Cardiac muscle cell (in vitro differentiated cells and primary cell): ENCODE measurements at places on chromosomes 7 and 10. TPM values are rescaled to one million over a fixed set of nuclear protein-coding genes. Genes with fewer than 3 reads are reported as not detected.

GRCh38 chr7:157488281-157488680 lies 151.5 kb downstream of the DNAJB6 start:
- no peak for DNase-seq

- DNase-seq, result peak; percentile 55
These were observed 900 bp downstream of the MKLN1 start for GRCh38 chr7:131328377-131329175.

DNA sequence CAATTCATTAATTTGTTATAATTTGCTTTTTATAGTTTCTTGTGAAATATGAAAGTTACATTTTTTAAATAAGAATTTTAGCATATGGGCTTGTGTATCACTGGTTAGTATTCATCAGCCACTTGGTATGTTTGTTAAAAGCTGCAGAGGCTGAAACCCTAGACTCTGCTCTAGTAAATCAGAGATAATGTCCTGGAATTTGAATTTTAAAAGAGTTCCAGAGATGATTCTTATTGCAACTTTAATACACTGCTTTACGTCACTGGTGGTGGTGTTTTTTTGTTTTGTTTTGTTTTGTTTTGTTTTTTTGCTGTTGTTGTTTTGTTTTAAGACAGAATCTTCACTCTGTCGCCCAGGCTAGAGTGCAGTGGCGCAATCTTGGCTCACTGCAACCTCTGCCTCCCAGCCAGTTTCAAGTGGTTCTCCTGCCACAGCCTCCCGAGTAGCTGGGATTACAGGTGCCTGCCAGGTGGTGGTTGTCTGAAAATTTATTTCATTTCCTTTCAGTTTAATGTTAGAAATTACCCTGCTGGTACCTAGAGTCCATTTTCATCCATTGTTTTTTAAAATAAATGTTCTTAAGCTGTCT lies 43.8 kb downstream of the PTPN12 start:
- no peak for DNase-seq

GRCh38 chr10:85124603-85125051 lies 796.2 kb downstream of the CCSER2 start:
- DNase-seq, result no peak

DNA sequence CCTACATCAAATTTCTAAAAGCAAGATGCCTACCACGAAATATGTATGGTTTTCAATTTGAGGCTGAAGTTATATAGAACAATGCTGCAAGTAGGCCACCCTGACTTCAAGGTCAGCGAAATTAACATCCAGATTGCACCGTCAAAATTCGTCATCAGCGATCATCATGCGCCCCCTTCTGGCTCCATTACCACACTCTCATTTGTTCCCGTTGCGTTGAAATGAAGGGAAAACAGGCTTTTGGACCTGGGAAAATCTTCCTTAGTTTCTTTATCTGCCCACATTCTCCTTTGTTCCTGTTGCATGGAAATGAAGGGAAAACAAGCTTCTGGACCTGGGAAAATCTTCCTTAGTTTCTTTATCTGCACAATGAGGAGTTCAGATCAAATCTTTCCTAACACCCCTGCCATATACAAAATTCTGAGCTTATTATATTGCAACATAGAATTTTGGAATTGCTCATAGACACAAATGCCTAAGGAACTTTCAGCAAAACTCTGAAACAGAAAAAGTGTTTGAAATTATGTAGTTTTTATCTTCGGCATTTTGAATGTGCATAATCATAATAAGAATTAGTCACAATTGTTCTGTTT lies 98.2 kb upstream of the PRKCQ start:
- peak; percentile 65 for DNase-seq

DNA sequence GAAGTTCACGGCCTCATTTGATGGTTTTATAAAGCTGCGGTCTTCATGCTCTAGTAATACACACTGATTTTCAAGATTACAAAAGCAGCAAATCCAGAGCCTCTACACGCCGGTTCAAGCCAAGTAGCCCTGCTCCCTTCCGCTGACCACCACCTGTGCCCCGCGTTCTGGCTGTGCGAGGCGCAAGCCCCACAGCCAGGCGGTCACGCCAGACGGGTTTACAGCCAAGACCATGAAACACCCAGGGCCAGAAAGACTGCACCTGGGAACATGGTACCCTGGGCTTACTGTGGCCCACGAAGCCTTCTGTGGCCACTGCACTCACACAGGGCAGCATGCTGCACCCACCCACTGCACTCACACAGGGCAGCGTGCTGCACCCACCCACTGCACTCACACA lies 33.6 kb downstream of the GPER1 start:
- no peak for DNase-seq

DNA sequence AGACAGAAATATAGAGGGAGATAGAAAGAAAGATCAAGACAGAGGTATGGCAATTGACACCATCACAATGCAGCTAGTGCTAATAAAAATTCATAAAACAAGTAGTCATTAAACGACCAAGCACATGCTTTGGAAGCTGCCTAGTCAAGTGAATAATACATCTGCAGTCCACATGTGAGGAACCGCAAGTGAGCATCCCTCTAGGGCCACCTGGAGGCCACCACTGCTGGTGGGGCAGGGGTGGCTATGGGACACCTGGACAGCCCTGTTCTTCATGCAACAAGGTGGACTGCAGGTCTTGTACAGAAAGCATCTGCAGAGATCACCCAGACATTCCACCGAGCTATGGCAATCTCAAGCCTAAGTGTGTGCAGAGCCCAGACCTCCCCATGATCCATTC lies 451.1 kb upstream of the PFKP start:
- DNase-seq, result no peak

DNA sequence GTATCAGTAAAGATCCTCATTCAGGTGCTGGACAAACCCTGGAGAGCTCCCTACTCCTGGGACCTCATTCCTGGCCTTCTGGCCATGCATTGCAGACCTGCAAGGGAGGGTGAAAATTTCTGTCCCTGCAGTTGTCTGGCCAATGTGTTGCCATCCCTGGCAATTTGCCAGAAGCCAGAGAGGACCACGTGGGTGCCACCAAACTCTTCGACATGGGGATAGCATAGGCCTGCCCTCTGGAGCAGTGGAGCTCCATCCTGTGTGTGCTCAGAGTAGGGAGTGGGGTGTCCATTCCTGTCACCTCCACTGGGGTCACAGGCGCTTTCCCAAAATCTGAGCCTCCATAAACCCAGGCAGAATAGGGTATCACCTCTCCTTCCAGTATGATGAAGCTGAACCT lies 31.2 kb downstream of the DMBT1 start:
- no peak for DNase-seq

- no peak for DNase-seq
These were observed 257.6 kb downstream of the GATA3 start for GRCh38 chr10:8312079-8312478.

- DNase-seq, result no peak
These were observed 55.5 kb upstream of the ATP6V0A4 start for GRCh38 chr7:138853448-138853847.

GRCh38 chr10:2294739-2295138 lies 557.4 kb upstream of the ADARB2 start:
- DNase-seq, result no peak

DNA sequence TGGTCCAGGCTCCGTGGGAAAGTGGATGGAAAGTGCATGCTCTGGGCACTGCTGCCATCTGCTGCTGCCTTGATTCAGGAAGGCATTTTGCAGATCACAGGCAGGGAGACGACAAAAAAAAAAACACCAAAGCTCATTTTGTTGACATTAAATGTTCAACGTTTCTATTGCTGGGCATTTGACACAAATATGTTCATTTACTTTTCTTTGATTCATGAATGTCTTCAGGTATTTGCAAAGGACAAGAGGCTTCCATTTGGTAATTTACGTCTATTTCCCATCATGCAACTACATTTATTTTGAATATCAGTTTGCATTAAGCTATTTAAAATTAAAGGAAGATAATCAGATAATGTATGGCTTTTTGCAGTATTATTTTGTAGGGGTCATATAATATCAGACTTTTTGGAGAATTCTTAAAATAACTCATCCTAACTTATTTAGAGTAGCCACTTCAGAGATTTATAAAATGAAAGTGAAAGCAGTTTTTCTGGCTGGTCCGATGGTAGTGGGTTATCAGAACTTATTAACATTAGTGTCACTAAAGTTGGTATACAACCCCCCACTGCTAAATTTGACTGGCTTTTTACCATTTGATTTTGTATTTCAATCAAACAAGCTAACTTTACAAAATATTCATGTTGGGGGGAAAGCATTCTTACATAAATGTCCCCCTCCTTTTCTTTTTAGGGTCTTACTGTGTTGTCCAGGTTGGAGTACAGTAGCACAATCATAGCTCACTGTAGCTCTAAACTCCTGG lies 65.3 kb downstream of the PDIA4 start:
- DNase-seq, result peak; percentile 79

DNA sequence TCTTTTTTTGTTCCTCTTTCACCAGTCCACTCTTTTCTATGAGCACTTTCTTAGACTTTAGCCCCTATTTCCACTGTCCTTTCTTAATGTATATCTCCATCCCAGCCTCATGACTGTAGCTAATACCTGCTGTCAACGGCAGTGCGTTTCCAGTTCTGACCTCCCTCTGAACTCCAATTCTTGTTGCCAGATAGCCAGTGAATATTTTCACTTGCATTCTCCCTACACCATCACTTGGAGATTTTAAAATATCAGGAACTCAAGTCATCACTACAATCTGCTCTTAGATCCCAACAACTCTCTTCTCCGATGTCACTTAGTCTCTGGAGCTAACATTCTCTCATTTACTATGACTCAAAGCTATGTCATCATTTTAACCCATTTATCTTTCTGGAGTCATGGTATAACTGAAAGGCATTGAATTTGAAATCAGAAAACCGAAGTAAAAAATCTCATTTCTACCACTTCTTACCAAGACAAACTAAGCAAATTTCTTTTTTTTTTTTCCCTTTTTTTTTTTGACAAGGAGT lies 5.1 kb upstream of the SLC16A12 start:
- DNase-seq, result no peak

TRIM24 gene
- 79.5 and 99.2 TPM in 2 replicates for total RNA-seq

SFTPA2 gene
- 0.45 TPM in 1 of 2 replicates, not detected in the other for total RNA-seq

OPN4 gene
- total RNA-seq, result 0.18 TPM in 1 of 2 replicates, not detected in the other

DNAH11 gene
- total RNA-seq, result 0.46 and 0.60 TPM in 2 replicates

CARD11 gene
- 0.07 and 0.15 TPM in 2 replicates for total RNA-seq
